ENCODE measurements at places on chromosomes 7 and 10. TPM values are rescaled to one million over a fixed set of nuclear protein-coding genes. Genes with fewer than 3 reads are reported as not detected.

The OR9A2 gene
- not detected for polyA plus RNA-seq

The SEMA3E gene
- 1.2 TPM for polyA plus RNA-seq

The GARIN1A gene
- 4.8 TPM for polyA plus RNA-seq

The VWC2 gene
- polyA plus RNA-seq = 1.5 TPM

GRCh38 chr7:468681-469562 is 50.7 kb downstream of the PDGFA start:
- DNase-seq = no peak

DNA sequence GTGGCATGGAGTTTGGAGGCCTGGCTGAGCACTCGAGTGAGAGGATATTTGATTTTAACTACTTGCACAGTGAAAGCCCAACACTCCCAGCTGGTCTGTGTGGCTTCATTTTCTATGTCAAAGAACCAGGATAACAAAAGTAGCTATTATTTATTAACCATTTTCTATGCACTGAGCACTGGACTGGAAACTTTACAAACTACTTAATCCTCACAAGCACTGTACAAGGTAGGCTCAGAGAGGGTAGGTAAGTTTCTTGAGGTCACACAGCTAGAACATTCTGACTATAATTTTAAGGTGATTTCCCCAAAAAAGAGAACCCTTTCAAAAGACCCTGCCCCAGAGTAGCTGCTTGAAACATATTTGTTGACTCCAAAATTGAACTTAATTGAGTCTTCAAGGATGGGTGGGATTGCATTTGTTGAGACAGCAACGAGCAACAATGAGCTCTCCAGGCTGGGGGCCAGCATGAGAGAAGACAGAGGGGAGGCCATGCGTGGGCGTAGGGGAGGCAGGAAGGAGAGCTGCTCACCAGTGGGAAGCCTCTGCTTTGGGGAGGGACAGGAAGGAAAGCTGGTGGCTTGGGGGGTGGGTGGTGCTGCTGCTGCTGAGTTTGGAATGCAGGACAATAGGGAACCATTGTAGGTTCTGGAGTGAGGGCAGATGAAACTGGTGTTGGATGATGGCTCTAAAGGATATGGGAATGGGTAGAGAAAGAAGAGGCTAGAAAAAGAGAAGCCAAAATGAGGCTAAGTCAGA is 31.5 kb downstream of the FAM241B start:
- DNase-seq = no peak

Data from left renal cortex interstitium (tissue), 4 donors.